Activated CD8-positive, alpha-beta memory T cell treated with anti-CD3 and anti-CD28 coated beads, Interleukin-2, amount 50 U/mL, for 48 hours (primary cell): ENCODE measurements at places on chromosomes 2 and 18.

- DNase-seq, result no peak
Measured at GRCh38 chr2:122100346-122100745, 344.9 kb downstream of the TSN start.

GRCh38 chr18:32420084-32420750 lies 50.5 kb downstream of the GAREM1 start:
- no peak for DNase-seq

DNA sequence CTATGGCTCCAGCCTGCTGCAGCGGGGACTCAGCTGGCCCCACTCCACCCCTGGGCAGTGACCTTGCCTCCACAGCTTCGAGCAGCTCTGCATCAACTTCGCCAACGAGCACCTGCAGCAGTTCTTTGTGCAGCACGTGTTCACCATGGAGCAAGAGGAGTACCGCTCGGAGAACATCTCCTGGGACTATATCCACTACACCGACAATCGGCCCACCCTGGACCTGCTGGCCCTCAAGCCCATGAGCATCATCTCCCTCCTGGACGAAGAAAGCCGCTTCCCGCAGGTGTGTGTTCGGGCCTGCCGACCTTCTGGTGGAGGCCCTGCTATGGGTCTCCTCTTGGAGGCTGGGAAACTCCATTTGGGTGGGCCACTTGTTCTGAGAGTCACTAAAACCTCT lies 48.6 kb downstream of the MYO7B start:
- peak; percentile 37 for DNase-seq

- DNase-seq, result no peak
Measured at GRCh38 chr2:219739066-219739465, 111.6 kb downstream of the SLC4A3 start.

DNA sequence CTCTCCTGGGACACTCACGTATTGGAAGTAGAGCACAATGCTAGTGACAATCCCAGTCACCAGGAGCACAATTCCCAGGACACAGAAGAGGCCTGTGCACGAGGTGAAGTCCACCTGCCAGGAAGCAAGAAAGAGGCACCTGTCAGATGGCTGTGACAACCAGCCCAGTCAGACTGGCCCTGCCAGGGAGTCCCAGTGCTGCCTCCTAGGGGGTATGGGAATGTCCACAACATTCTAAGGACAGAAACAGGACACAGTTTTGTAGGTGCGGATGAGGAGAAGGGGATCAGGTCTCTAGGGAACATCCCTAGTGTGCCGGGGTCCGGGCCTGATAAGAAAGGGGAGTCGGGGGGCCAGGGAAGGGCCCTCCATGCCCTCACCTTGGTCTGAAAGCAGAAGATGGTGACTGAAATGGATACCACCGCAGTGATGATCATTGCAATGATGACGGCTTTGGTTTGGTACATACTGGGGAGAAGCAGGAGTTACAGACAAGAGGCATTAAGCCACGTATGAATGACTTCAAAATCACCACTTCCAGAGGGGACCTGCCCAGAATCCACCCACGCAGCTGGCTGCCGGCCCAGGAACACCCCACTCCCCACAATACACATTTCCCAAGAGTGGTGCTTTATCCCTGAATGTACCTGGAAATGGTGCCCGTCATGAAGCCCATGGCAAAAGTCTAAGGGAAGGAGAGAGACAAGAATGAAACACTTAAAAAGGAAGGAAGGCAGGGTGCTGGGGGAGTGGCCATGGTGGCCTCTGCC lies 6.9 kb downstream of the PNKD start:
- no peak for DNase-seq

DNA sequence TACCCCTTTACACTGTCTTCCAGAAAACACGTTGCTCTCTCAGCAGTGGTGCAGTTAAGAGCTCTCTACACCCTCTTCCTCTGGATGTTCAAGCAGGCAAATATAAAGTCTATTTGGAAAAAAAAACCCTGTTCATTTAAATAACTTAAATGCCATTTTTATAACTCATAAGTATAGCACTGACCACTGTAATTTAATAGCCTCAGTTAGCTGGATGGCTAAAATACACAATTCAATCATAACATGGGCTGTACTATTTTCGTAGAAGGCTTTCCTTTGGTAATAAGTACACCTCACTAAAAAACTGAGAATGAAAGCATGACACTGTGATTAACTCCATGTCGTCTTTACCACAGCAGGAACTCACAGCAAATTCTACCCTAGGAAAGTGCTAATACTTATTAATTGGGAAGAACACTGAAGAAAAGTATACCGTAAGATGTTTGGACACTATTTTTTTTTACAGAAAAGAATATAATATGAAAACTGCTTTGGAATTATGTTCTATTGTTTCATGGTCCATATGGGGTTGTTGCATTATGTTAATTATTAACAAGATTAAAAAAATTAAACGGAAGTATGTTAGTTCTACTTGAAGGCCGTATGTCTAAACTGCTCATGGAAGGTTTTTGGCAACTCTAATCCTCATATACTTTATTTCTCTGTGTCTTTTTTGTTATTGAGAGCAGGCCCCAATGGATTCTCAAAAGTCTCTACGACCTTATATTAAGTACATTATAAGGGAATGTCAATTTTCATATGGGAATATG lies 269.1 kb downstream of the ZNF385B start:
- DNase-seq, result no peak
